Bone marrow (tissue), 2 donors: ENCODE measurements at places on chromosomes 7 and 10.

GRCh38 chr7:69687739-69688433 is 89.6 kb downstream of the AUTS2 start:
- DNase-seq: no peak

DNA sequence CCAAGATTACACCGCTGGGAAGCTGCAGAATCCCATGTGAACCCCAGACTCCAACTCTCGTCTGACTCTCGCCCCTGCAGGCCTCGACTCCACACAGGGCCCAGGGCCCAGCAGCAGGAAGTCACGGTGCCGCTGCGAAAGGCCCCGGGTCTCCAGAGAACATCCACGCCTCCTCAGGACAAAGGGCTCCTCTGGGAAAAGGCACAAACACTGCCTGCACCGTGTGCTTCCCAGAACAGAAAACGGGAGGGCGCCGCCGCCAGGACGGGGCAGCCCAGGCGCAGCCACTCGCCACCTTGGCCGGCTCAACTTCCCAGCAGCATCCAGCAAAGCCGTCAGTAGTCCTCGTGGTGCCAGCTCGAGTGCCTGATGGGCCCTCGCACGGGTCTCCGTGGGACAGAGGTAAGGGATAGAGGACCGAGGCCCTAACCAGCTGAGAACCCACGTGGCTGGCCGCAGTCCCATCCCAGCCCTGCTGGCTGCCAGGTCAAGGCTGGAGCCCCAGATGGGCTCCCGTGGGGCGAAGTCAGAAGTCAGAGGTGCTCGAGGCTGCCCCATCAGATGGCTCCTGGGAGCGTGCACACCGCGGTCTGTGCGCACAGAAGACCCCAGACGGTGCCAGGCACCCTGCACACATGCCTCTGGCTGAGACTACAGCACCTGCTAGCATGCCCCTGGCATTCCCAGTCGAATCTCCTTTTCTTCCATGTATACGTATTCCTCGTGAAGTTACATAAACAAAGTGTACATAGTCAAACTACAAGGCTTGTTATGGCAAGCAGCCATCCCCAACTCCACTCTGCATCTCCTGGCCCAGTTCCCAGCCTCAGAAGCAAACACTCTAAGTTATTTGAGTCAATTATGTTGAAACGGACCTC is 60.2 kb downstream of the MAD1L1 start:
- no peak for DNase-seq

DNA sequence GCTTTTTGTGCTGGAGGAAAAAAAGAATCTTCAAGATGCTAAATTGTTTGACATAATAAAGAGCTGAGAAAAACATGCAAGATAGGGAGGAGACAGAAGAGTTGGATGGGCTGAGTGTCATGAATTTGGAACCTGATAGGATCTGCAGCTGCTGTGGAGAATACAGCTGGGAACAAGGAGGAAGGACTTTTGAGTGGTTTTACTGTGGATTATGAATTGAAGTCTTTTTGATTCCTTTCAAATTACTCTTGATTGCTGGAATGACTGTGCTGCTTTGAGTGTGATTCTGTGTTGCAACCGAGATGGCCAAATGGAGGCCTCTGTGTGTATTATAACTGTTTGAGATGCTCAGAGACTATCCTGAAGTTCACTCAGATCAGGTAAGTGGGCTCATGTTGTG is 4.0 kb downstream of the EFCAB10 start:
- DNase-seq: no peak

DNA sequence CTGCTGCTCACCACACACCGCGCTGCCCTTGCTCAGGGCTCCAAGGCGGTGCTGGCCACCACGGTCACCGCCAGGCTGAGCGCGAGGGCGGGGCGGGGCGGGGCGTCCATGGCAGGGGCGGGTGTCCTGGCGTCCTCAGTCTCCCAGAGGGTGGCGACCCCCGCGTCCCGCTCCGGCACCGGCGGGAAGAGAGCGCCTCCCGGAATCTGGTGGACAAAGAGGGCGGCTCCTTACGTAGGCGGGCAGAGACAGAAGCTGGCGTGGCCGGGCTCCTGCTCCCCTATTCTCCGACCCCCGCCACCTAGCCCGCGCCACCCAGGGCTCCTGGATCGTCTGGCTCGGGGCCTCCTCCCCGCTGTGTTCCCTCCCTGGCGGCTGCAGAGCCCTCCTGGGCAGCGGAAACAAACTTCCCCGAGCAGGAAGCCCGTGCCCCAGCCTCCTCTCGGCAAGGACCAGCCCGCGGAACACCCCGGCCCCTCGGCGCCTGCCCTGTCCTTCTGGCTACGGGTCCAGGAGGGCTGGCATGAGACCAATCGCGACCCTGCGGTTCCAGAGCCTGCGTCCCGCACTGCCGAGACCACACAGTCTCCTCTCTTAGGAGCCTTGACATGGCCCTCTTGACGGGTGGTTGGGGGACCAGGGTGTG is 133.8 kb upstream of the ZNF92 start:
- no peak for DNase-seq

DNA sequence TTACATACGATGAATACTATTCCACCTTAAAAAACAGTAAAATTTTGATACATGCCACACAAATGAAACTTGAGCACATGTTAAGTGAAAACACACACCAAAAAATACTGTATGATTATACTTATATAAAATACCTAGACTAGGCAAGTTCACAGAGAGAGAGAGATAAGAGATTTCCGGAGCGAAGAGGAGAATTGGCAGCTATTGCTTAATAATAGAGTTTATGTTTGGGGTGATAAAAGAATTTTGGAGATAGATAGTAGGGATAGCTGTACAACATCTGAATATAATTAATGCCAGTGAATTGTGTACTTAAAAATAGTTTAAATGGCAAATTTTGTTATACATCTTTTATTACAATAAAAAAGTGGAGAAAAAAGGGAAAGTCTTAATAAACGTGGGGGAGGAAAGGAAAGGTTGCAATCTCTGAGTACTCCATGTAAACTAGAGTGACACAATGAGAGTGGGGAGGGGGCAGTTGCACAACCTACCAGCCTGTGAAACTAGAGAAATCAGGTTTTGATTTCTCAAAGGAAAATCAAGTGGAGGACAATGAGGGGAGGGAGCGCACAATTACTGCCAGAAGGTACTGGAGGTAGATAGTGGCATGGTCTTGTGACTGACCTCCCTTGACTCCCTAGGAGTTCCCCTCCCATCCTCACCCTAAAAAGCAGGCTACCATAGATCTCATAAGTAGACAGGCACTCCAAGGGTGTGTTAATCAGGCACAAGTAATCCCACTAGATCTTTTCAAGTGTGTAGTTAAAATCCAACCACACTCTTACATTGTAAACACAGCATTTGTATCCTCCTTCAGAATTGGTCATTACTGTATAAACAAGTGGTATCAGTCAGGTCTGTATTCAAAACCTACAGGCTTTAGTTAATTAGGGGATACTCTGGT is 31.6 kb upstream of the ANK3 start:
- DNase-seq: no peak

DNA sequence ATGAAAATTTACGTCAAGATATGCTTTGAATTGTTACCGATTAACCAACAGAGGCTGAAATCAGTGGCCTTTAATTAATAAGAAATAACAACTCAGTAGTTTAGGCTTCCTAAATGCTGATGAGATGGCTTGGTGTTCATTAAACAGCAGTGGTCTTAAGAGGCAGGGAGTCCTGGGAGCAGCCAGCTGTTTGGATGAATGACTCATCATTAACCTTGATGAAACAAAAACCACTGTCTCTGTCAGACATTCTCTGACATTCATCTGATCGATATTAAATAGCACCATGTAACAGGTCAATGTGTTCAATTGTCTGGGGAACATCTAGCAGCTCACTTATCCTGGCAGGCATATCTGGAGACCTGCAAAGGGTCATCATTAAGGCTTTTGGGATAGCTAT is 234.2 kb upstream of the LRRN3 start:
- DNase-seq: no peak

GRCh38 chr7:42932811-42933591 is 825 bp downstream of the MRPL32 start:
- DNase-seq: no peak

DNA sequence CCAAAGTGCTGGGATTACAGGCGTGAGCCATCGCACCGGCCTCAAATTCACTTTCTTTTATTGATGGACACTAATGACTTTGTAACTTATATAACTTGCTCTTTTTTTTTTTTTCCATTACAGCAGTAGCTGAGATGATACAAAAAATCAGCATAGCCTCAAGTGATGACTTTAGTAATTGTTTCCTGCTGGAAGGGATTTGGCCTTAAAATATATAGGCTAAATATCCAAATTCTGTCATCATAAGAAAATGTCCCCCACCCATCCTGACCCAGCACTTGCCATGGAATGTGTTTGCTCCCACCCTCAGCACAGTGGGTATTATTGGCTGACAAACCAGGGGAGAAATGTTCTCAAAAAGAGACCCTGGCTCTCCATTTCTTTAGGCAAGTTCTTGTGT is 1264.1 kb upstream of the AUTS2 start:
- no peak for DNase-seq

DNA sequence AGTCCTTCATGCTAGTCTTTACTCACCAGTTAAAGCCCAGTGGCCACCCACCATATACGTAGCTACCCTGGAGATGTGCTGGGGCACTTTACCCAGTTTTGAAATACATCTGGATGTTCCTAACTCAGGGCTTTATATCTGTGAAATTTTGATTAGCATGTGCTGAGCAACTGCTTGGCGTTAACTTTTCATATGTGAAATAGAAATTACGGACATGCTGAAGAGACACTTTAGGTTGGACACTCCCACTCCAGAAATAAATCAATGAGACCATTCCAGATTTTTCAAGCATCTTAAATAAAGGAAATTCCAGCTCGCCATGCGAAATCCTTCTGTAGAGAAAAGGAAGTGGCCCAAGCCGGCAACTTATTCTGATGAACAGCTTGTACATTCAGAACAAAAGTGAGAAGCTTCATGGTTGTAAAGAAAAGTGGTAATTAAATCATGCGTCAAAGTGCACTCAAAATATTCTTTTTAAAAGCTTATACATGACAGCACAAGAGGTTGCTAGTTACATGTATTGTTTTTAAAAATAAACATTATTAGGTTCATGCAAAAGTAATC is 153.5 kb upstream of the ITGB1 start:
- no peak for DNase-seq

DNA sequence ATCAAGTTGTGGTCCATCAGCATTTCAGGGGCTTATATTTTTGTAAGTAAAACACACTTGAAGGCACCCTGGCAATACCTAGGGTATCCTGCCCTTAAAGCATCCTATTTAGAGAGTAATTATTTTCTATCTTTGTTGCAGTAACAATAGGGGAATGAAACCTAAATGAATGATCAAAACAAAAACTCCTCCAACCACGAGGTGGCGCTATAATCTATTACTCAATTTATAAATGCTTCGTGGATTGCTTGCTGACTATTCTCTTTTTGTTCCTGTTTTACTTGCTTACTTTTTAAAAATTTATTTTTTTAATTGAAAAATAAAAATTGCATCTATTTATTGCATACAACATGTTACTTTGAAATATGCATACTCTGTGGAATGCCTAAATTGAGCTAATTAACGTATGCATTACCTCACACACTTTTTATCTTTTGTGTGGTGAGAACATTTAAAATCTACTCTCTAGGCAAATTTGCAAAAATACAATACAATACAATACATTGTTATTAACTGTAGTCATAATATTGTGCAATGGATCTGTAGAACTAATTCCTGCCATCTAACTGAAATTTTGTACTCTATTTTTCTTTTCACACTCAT is 147.7 kb upstream of the BMPER start:
- no peak for DNase-seq

DNA sequence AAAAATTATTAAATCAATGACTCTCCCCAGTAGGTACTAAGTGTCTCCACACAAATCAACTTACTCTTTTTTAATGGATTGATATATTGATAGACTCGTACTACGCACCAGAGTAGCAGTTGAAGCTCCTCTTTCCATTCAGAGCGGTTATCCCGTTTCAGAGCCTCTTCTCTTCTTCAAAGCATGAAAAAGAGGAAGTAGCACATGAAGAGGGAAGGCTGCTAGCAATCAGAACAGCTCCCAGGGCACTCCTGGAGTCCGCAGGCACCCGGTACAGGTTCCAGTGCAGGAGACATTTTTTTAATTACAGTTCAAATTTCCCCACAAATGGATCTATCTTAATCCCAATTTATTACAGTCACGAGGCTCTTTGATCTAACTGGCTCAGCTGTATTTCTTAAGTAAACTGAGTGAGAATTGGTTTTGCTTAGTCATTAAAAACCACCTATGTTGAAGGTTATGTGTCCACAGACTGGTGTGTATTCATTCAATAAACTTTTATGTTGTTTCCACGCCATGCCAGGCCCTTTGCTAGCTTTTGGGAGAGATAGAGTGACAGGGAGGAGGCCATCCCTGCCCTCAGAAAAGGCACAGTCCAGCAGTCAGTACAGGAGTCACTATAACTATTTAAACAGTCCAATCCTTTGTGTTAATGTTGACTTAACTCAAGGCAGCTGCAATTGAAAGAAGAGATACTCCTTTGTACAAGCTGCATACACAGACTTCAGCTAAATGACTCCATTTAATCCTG is 32.1 kb upstream of the CALN1 start:
- peak; percentile 32 for DNase-seq

DNA sequence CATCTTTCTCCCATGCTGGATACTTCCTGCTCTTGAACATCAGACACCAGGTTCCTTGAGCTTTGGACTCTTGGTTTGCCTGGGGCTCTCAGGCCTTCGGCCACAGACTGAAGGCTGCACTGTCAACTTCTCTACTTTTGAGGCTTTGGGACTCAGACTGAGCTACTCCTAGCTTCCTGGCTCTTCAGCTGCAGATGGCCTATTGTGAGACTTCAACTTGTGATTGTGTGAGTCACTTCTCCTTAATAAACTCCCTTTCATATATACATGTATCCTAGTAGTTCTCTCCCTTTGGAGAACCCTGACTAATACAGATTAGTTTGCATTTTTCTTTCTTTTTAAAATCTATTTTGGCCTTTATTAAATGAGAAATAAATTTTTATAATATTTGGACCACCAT is 276.2 kb upstream of the SEMA3C start:
- no peak for DNase-seq

DNA sequence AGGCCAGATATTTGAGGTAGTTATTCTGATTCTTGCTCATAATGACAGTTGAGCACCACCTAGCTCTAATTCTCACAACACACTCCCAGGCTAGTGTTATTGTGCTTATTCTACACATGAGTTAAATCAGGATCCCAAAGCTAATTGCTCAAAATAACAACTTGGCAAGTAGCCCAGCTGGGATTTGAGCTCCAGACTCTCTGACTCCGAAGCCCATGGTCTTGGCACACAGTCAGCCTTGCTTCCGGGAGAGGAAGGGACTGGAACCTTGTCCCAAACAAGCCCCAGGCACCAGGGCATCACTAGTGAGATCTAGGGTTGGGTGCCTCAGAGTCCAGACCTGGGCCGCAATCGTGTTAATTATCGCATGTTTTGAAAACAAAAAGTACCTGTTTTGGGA is 101.4 kb downstream of the GPAM start:
- DNase-seq: no peak
